Spinal cord (tissue), 10 donors: ENCODE measurements at places on chromosomes 6 and 20. TPM values are rescaled to one million over a fixed set of nuclear protein-coding genes. Genes with fewer than 3 reads are reported as not detected.
A peak's percentile ranks its signal among the peaks of the same experiment; 100 is the strongest.

The MAP7 gene
- 9.9 TPM for total RNA-seq

The TRIM40 gene
- not detected for total RNA-seq

The CALHM4 gene
- total RNA-seq, result 0.30 TPM

The PPP1R14C gene
- total RNA-seq, result 19.4 TPM

The MRPS26 gene
- total RNA-seq, result 63.7 TPM

The PPT2 gene
- total RNA-seq, result 75.1 TPM

The IP6K3 gene
- total RNA-seq, result 1.0 TPM

The CNKSR3 gene
- total RNA-seq, result 4.9 TPM

DNA sequence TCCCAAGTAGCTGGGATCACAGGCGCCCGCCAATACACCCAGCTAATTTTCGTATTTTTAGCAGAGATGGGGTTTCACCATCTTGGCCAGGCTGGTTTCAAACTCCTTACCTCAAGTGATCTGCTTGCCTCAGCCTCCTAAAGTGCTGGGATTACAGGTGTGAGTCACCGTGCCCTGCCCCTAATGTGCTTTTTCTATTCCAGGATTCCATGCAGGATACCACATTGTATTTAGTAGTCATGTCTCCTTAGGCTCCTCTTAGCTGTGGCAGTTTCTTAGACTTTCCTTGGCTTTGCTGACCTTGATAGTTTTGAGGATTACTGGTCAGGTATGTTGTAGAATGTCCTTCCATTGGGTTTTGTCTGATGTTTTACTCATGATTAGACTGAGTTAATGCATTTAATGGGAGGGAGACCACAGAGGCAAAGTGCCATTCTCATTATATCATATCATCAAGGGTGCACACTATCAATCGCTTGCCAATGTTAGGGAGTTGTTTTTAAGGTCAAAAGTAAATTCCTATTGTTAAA is 39.6 kb upstream of the TNFAIP3 start:
- no peak for DNase-seq

GRCh38 chr6:92647630-92648029 is 771.7 kb downstream of the EPHA7 start:
- DNase-seq, result no peak

- no peak for DNase-seq
These were observed 182.7 kb upstream of the PMEPA1 start for GRCh38 chr20:57892471-57892870.

DNA sequence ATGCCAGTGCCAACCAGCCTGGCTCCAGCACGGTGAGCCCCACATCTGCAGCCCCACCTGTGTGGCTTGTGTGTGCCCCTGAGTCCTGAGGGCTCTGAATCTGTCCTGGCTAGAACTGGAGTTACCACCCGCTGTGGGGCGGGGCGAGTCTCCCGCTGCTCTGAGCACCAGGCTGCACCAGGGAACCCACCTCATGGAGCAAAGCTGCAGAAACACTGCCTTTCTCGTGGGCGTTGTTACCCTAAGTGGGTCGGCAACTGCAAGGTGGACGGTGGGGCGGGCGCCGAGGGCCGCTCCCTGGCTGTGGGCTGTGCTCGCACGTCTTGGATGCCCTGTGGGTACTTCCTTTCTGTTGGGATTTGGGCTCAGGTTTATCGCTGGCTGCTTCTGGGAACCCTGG is 12.7 kb upstream of the ZBTB46 start:
- DNase-seq, result no peak

- DNase-seq, result no peak
These were observed 103.7 kb upstream of the ENPP5 start for GRCh38 chr6:46274502-46274901.

- DNase-seq, result no peak
These were observed 155.4 kb upstream of the MARCKS start for GRCh38 chr6:113701552-113702254.

DNA sequence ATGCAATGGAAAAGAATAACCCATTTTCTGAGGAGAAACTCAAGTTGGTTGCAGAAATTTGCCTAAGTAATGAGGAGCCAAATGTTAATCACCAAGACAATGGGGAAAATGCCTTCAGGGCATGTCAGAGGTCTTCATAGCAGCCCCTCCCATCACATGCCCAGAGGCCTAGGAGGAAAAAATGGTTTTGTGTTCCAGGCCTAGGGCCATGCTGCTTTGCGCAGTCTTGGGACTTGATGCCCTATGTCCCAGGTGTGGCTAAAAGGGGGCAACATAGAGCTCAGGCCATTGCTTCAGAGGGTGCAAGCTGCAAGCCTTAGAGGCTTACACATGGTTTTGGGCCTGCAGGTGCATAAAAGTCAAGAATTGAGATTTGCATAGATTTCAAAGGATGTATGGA is 485.9 kb downstream of the EYS start:
- no peak for DNase-seq

- DNase-seq, result no peak
These were observed 10.3 kb upstream of the MYB start for GRCh38 chr6:135170849-135171248.

DNA sequence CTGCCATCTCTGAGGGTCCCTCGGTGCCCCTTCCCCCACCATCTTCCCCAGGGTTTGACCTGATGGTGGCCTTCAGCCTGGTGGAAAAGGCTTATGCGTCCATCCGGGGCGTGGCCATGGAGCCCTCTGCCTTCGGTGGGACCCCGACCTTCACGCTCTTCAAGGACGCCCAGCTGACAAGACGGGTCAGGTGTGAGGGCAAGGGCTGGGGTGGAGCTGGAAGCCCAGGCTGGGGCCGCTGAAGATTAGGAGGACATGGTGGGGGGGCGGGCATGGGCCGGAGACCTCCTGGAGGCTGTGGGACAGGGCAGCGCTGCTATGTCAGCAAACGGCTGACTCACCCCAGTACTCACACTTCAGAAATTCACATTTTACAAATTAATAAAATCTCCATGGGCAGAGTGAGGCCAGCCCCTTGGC is 23.5 kb downstream of the COL20A1 start:
- DNase-seq, result no peak

DNA sequence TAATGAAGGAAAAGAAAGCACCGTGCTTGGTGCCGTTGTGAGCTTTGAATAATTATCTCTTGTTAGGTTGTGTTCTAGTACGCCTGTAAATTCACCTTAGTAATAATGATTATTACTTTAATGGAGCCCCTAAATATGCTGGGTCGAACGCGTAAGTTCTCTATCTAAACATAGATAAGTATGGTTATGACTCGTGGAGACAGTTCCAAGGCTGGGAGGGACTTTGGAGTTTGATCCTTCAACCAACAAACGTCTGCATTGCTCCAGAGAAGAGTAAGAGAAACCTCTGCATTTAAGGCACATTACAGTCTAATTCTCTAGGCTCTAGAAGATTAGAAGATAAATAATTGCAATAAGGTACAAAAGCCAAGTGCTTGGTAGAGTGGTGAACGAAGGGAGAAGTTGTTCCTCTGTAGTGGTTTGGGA is 514 bp downstream of the ACOT13 start:
- DNase-seq, result peak; percentile 17

DNA sequence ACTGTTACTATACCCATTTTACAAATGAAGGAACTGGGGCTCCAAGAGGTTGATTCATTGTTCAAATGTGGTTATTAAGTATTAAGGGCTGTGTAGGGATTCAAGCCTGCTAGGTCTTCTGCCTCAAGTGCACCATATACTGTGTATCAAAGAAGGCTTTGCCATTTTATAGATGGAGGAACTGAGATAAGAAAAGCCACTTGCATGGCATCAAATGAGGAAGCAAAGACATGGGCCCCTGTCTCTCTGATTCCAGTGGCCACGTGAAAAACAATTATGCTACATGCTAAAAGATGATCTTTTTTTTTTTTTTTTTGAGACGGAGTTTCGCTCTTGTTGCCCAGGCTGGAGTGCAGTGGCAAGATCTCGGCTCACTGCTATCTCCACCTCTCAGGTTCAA is 67.0 kb downstream of the TMEM200A start:
- no peak for DNase-seq

DNA sequence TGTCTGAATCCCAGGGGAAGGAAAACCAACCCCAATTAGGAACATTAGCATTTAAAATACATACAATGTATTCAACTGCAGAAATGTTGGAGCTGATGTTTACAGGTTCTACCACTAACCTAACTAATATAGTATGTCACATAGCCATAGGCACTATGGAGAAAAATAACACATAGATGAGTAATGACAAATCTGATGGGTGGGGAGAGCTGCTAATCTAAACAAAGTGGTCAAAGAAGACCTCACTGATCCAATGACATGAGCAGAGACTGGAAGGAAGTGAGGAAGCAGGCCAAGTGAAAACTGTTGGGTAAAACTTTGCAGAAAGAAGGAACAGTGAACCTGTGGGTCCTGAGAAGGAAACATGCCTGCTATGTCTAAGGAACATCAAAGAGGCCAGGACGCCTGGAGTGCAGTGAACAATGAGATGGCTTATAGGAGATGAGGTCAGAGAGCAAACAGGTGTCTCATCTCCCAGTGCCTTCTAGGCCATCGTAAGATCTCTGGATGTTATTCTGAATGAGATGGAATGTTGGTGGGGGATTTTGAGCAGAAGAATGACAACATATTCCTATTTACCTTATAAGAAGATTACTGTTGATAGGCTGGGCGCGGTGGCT is 135.7 kb downstream of the ALDH8A1 start:
- no peak for DNase-seq
